ENCODE measurements at places on chromosomes 13 and 19. TPM values are rescaled to one million over a fixed set of nuclear protein-coding genes. Genes with fewer than 3 reads are reported as not detected.

EPSTI1 gene
- total RNA-seq = 1.9 TPM

TLE6 gene
- 0.97 TPM for total RNA-seq

FIZ1 gene
- total RNA-seq = 3.1 TPM

LRRC4B gene
- total RNA-seq = not detected

ADGRE2 gene
- 0.06 TPM for total RNA-seq

MIR17HG gene
- 5.8 TPM for total RNA-seq

TRPC4 gene
- total RNA-seq = 0.06 TPM

NBEA gene
- total RNA-seq = 4.0 TPM

GRK1 gene
- total RNA-seq = 0.44 TPM

LGALS13 gene
- total RNA-seq = not detected

C19orf44 gene
- 2.8 TPM for total RNA-seq

TSPAN16 gene
- not detected for total RNA-seq

MBD3L5 gene
- not detected for total RNA-seq

LYL1 gene
- total RNA-seq = 32.2 TPM

SIGLEC6 gene
- not detected for total RNA-seq

A1BG gene
- 2.9 TPM for total RNA-seq

ZNF729 gene
- total RNA-seq = not detected

FCHO1 gene
- total RNA-seq = 1.1 TPM

FPR2 gene
- not detected for total RNA-seq

ZNF497 gene
- total RNA-seq = 0.81 TPM

SWSAP1 gene
- 0.57 TPM for total RNA-seq

CASP14 gene
- total RNA-seq = not detected

KLK1 gene
- not detected for total RNA-seq

Data from bladder microvascular endothelial cell (primary cell).